Stimulated activated CD8-positive, alpha-beta memory T cell treated with anti-CD3 and anti-CD28 coated beads, Interleukin-7, amount 100 ng/mL, for 48 hours (primary cell): ENCODE measurements at places on chromosomes 1 and 21.

- DNase-seq, result no peak
These were observed 6.5 kb downstream of the PLCH2 start for GRCh38 chr1:2482588-2482987.

GRCh38 chr1:247277191-247277590 lies 21.3 kb downstream of the VN1R5 start:
- DNase-seq, result no peak

- DNase-seq, result no peak
These were observed 6.4 kb upstream of the RGS2 start for GRCh38 chr1:192802406-192802805.

DNA sequence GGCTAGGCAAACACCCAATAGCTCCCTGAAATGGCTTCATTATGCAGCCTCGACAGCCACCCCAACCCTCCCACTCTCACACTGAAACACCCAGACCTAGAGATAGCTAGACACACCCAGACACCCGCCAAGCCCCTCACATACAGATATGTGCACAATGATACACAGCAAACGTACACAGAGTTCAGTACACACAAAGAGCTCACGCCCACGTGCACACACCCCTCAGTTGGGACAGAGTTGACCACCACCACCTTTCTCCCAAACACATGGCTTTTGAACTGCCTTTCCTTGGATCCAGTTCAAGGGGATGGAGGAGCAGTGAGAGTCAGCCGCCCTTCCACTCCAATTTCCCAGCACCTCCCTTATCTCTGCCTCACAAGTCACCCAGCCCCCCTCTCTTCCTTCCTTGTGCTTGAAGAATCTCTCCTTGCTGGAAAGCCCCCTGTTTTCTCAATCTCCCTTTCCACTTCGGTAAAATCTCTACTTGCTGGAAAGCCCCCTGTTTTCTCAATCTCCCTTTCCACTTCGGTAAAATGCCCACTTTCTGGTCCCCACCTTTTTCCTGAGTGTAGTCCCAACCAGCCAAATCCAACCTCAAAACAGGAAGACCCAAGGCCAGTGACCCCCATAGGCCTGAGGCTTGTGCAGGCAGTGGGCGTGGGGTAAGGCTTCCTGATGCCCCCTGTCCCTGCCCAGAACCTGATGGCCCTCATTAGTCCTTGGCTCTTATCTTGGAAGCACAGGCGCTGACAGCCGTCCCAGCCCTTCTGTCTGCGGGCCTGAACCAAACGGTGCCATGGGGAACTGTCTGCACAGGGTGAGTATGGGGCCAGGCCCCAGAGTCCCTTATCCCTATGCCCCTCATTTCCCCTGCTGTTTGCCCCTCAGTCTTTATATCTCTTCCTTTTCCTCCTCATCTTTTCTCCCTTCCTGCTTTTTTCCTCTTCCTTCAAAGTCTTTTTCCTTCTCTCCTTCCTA lies at the start of gene ACKR1:
TSS of gene ACKR1 (plus strand) at position 715 of the 981 bp plus-strand sequence. CDS start at position 800, 85 bp downstream.
- DNase-seq, result no peak

GRCh38 chr1:58580186-58580585 lies 3.1 kb upstream of the TACSTD2 start:
- DNase-seq, result no peak

DNA sequence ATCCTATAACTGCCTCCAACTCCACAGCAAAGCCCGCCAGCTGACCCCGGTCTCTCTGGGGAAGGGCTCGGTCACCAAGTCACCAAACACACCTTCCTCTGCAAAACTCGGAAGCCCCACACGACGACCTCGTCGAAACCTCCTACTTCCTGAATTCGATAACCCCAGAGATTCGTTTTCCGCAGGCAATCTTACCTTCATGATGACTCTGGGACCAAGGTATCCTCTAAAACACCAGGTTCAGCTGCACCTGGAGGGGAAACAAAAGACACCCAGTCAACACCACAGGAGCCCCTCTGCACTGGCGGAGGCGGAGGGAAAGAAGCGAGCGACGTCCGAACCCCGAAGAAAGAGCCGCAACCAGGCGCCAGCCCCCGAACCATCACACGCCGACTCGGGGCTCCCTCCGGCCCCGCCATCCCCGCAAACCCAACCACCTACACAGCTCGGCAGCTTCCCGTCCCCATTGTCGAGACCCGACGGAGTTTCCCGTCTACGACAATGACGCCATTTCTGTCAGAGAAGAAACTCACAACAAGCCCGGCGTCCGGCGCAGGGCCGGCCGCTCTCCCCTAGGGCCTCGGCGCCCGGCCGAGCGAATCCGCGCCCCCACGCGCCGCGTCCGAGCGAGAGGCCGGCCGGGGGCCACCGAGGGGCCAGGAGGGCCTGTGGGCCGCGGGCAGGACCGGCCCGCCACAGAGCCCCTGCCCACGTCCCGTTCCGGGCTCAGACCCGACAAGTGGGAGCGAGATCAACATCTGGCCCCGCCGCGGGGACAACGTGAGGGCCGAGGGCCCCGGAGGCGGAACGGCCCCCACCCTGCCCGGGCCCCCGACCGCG lies 1.0 kb downstream of the ARID4B start:
- DNase-seq, result peak; percentile 27

DNA sequence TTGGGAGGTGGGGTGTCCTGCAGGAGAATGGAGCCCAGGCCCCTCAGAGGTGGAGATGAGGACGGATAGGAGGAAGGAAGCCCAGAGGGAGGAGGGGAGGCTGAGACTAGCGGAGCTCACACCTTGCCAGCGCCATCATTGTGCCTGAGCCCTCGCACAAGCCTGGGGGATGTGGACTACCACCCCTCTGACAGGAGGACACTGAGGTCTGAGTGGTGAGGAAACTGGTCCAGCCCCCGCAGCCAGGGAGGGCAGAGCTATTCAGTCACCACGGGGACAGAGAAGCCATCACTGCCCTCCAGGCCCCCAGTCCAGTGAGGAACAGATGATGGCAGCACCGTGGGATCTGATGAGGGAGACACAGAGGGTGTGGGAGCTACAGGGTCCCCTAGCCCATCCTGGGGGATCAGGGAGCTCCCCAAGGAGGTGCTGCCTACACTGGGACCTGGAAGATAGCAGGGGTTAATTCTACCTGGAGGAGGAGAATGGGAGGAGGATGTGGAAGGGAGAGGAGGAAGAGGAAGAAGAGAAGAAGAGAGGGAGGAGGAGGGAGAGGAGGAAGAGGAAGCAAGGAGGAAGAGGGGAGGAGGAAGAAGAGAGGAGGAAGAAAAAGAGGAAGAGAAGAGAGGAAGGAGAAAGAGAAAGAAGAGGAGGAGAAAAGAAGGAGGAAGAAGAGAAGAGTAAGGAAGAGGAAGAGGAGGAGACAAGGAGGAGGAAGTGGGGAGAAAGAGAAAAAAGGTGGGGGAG lies 31.0 kb downstream of the MATN1 start:
- no peak for DNase-seq

DNA sequence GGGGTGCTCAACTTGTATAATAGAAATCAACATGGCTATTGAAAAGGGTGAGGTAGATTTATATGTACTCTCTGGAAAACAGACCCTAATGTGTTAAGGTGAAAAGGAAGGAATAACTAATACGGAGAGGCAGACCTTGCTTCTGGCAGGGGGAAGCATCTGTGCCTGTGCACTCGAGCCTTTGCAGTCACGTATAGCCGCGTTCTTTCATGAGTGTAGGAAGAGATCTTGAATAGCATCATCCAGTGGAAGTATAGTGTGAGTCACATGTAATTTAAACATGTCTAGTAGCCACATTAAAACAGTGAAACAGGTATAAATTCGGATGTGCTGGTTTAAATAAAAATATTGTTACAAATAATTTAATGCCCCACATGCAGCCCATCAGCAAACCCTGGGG lies 3.0 kb downstream of the A3GALT2 start:
- no peak for DNase-seq

- no peak for DNase-seq
These were observed 98.0 kb downstream of the FGGY start for GRCh38 chr1:59394706-59395425.

DNA sequence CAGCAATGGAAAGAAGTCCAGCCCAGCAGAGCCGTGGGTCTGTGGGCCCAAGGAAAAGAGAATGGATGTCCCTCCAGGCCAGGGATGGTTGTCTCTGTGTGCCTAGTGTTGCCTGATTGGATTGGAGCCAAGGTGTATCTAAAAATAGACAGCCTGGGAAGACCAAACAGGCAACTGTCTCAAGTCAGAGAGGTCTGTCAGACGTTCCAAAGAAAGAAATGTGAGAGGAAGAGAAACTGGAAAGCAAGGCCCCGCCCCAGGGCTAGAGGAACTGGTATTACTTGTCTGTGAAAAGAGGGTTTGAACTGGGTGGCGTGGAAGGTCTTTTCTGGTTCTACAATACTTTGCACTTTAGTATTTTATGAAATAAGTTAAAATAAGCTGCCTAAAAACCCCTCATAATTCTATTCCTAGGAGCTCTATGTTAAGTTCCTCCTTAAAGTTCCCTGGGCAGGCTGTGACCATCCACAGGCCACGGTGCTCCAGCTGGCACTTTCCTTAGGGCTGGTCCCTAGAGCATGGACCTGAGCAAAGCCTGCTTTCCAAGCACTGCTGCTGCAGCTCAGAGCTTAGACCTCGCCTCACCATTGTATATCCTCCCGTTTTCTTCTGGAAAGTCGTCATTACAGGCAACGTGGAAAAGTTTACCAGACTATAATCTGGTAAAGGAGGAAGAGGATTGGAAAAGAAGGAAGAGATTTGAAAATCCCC lies 151.6 kb downstream of the DISC1 start:
- no peak for DNase-seq

DNA sequence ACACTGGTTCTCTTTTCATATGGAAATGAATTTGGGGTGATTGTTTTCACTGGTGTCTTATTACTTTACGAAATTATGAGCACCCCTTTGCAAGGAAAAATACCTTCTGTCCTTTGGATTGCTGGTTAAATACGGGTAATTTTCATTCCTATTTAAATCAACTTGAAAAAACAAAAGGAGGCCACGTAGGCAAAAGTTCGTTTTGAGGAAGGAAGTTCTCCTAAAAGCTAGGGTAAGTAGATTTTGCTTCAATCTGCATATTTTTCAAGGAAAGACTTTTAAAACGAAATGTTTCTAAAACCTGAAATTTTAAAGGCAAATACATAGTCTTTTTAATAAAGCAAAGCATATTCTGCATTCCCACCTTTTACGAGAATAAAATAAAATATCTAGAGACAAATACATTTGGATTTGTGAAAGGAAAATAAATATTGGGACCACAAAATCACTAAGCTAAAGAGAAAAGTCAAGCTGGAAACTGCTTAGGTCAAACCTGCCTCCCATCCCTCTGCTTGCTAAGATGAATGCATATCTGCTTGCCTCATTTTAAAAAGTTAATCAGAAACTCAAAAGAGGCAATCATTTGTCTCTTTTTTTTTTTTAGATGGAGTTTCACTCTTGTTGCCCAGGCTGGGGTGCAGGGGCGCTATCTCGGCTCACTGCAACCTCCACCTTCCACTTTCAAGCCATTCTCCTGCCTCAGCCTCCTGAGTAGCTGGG lies 70.9 kb upstream of the ETS2 start:
- no peak for DNase-seq

GRCh38 chr1:180291004-180291403 lies 60.9 kb downstream of the LHX4 start:
- no peak for DNase-seq

DNA sequence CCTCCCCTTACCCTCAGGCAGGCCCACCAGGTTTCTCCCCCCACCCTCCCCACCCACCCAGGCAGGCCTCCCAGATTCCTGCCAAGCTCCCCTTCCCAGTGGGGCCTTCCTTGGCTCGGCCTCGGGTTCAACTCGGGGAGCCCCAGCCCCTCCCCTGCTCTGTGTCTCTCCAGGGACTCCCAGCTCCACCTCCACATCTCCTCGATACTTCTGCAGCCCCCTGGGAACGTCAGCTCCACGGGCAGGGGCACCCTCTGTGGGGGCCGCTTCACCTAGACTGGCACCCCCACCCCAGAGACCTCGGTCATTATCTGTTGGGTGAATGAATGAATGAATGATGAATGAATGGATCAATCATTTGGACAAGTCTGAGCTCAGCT lies 775 bp downstream of the MMEL1 start:
- DNase-seq, result no peak

DNA sequence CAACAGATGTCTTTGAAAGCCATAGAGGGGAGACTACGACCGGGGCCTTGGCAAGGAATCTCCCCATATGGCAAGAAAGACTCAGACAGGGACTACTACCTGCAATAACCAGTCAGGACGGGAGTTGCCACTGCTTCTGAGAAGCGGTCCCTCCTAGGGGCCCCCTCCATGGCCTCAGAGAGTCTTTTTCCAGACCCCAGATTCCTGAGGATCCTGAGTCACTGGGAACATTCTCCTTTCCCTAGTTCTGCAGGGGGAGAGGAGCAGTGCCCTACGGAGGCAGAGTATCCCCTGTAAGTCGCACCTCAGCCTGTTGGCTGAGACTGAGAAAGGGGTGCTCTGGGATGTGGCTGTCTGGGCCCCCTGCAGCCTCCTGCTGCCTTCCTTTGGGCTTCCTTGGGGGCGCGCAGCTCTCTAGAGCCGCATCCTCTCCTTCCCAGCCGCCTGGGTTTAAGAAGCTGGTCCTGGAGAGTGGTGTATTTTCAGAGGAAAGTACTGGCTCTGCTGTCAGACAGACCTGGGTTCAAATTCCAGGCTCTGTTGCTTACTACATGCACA lies 7.8 kb downstream of the GLIS1 start:
- DNase-seq, result no peak

- no peak for DNase-seq
These were observed 299.8 kb downstream of the DISC1 start for GRCh38 chr1:231926340-231926739.

GRCh38 chr1:24535021-24535424 lies 20.9 kb upstream of the NCMAP start:
- DNase-seq, result peak; percentile 73

GRCh38 chr1:63884486-63884885 lies 110.7 kb downstream of the ROR1 start:
- DNase-seq, result no peak

- peak; percentile 19 for DNase-seq
These were observed 89.7 kb downstream of the DMRTA2 start for GRCh38 chr1:50333595-50333974.
